ENCODE measurements at places on chromosomes 16 and 17. TPM values are rescaled to one million over a fixed set of nuclear protein-coding genes. Genes with fewer than 3 reads are reported as not detected.

DNA sequence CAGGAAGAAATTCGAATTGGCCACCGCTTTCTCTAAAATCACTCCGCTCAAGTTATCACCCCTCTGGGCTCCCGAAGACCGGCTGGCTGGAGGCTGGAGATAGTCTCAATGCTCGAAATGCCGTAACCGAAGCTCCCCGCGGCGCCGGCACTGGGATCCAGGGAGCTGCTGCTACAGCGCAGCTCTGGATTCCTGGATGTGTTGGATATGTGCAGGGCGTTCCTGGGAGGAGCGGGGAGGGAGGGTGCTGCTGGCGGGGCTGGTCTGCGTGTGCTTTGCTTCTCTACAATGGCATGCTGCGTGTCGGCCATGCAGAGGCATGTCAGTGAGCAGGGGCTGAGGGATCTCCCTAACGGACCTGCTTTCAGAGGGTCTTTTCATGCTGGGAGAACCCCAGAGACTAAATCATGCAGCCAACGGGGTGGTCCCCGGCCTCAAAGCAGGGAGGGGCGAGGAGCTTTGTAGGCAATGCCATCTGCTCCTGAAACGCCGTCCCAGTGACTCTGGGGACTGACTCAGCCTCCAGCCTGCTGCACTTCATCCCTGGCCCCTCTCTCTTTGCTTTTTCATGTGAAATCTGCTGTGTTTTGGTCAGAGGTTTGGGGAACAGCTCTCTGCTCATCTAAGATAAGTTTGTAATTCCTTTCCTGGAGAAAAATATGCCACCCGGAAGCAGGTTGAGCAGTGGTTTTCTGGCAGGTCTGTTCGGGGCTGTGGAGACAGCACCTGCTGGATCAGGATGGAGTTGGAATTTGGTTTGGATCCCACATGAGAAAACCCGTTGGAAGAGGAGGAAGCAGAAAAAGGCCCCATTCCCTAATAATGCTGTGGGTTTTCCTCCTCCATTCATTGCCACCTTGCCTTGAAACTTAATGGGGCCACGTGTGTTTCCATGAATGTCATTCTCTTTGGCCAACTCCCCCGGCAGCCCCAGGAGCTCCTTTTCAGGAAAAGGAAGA lies 311.4 kb downstream of the SEC14L1 start:
- no peak for DNase-seq

- no peak for DNase-seq
Observed at GRCh38 chr16:59121411-59122261, 387.5 kb upstream of the GOT2 start.

GRCh38 chr17:30915833-30916611 lies 5.7 kb upstream of the ADAP2 start:
- no peak for DNase-seq

PPM1E gene
- 0.92 TPM for total RNA-seq

Measured in NCI-H460 (cell line).